ENCODE measurements at places on chromosomes 2 and 18. TPM values are rescaled to one million over a fixed set of nuclear protein-coding genes. Genes with fewer than 3 reads are reported as not detected.

The TRIB2 gene
- 73.6 TPM for total RNA-seq

DNA sequence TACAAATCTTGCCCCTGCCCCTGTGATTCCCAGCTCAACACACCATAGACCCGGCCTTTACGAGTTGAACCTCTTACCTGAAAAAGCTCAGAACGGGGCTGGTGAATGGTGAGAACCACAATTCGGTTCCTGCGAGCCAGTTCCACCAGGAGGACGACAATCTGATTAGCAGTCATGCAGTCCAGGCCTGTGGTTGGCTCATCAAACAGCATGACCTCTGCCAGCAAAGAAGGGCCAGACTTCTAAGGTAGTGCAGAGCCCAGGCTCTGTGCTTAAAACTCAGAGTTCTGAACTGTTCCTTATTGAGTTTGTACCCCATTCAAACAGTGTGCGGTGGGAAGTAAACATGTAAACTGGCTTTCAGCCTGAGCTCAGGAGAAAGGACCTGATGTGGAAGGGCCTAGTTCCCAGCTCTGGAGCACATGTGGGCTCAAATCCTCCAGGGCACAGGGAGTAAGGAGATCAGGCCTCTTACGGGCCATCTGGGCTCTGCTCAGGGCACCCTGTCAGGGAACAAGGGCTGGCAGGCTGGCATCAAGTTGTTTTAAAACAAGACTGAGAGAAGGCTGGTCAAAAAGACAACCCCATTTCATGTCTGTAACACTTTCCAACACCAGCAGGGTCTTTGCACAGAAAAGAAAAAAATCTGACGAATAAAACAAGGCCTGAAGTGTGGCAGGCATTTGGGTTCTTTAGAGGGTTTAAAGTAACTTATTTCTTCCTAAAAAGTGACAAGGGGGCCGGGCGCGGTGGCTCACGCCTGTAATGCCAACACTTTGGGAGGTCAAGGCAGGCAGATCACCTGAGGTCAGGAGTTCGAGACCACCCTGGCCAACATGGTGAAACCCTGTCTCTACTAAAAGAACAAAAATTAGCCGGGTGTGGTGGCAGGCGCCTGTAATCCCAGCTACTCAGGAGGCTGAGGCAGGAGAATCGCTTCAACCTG lies 12.1 kb downstream of the ABCG5 start:
- no peak for DNase-seq

- no peak for DNase-seq
These were observed 990.2 kb downstream of the TSN start for GRCh38 chr2:122745603-122746002.

- no peak for DNase-seq
These were observed 468 bp downstream of the PIKFYVE start for GRCh38 chr2:208266553-208266893.

The ARHGAP25 gene
- 14.3 TPM for total RNA-seq

GRCh38 chr2:119333360-119333759 lies 33.3 kb downstream of the C2orf76 start:
- DNase-seq, result no peak

- DNase-seq, result no peak
These were observed 49.0 kb downstream of the FBXO36 start for GRCh38 chr2:229971298-229971790.

The IL36B gene
- not detected for total RNA-seq

DNA sequence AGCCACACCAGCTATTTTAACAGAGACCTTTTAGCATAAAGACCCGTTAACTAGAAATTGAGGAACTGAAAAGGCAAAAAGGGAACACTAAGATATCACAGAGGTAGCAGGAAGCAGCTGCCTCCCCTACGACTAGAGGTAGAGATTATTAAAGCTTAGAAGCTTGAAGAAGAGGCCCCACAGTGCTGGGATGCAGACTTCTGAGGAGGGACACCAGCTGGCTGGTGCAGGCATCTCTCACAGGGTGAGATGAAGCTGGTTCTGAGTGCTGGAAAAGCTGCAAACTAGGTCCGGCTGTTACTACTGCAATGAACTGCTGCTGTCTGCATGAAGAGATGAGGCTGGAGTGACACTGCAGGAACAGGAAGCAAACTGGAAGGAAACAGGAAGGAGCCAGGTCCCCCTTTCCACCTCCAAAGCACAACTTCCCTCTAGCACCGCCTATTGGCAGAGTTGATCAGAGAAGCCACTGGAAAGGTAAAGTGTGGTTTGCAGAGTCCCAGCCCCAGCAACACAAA lies 61.2 kb upstream of the MRPS9 start:
- DNase-seq, result no peak

DNA sequence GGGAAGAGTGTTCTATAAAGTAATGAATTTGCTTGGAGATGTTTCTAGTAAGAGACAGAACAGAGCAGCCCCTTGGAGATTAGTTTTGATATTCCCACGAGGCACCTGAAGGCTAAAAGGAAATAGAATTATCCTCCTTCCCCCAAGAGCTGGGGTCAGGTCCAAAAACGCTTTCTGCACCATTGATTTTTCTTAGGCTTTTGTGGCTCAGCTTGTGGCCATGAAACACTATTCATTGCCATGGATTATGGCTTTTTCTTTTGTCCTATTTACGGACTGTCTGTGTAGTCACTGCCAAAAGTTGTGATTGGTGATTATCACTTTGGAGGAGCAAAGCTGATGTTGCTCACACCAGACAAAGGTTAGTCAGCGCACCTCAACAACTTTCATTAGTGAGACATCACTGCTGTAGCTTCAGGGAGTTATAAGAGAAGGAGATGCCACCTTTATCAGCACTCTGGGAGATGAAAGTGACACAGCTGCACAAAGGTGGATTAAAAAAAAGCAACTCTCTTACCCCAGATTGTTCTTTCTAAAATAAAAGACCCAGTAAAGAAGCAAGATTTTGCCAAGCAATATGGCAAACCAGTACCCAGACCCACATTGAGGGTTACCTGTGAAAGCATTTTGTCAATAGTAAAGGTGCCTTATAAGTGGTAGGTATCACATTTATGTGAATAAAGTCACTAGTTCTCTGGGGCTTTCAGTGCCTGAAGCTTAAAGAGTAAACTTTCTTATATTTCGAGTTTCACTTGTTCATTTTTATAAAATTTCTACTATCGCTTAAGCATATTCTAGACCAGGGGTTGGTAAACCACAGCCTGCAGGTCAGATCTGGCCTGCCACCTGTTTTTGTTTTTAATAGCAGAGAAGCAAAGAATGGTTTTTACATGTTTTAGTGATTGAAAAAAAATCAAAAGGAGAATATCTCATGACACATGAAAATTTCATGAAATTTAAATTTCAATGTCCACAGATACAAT lies 10.6 kb downstream of the CXCR4 start:
- DNase-seq, result no peak

The ACSL3 gene
- total RNA-seq, result 137 TPM

DNA sequence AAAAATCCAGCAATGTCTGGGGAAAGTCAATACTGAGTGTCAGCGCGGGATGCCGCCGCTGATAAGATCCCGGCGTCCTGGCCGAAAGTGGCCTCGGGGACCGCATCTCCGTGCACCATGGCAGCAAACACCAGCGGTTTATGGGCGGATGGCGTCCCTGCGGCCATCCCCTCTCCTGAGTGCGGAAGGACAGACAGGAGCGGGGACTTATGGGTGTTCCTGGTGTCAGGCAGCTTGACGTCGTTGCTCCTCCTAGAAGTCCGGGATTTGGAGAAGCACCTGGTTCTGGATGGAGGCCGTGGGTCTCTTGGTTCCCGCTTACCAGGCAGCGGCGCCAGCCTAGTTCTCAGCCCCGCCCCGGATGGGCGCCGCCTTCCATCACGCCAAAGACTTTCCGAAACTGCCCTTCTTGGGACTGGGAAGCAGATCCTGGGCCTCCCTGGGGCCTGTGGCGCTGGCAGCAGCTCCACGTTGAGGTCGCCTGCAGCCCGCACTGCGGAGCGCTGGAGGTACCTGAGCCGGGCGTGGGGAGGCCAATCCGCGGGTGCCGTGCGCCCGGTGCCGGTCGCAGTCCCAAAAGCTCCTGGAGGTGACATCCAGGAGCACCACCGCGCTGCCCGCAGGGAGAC lies 119.1 kb downstream of the CCDC74A start:
- DNase-seq, result peak; percentile 7

The CXCR4 gene
- 57.4 TPM for total RNA-seq

The PPIL3 gene
- total RNA-seq, result 20.6 TPM

The GKN2 gene
- total RNA-seq, result not detected

- DNase-seq, result no peak
These were observed 282.6 kb downstream of the SPAG16 start for GRCh38 chr2:213566846-213567245.

The MYO1B gene
- 131 TPM for total RNA-seq

- DNase-seq, result peak; percentile 11
These were observed 55.9 kb upstream of the RPE start for GRCh38 chr2:209946539-209946938.

- DNase-seq, result no peak
These were observed 131.4 kb downstream of the ARHGAP28 start for GRCh38 chr18:6860804-6861448.

The CNDP1 gene
- not detected for total RNA-seq
